ENCODE measurements at places on chromosomes 13 and 19. TPM values are rescaled to one million over a fixed set of nuclear protein-coding genes. Genes with fewer than 3 reads are reported as not detected.

GRCh38 chr13:101751488-101751887, 299.0 kb downstream of the ITGBL1 start:
- no peak for DNase-seq

GRCh38 chr13:48138270-48138669, 43.4 kb upstream of the MED4 start:
- DNase-seq = no peak

SERP2 gene
- total RNA-seq = not detected

GRCh38 chr19:33275559-33275932, 26.8 kb downstream of the CEBPA start:
- DNase-seq = no peak

PCDH9 gene
- 0.02 TPM for total RNA-seq

- DNase-seq = no peak
These were observed 64.2 kb downstream of the CCDC70 start for GRCh38 chr13:51925865-51926527.

SBNO2 gene
- total RNA-seq = 66.4 TPM

DNA sequence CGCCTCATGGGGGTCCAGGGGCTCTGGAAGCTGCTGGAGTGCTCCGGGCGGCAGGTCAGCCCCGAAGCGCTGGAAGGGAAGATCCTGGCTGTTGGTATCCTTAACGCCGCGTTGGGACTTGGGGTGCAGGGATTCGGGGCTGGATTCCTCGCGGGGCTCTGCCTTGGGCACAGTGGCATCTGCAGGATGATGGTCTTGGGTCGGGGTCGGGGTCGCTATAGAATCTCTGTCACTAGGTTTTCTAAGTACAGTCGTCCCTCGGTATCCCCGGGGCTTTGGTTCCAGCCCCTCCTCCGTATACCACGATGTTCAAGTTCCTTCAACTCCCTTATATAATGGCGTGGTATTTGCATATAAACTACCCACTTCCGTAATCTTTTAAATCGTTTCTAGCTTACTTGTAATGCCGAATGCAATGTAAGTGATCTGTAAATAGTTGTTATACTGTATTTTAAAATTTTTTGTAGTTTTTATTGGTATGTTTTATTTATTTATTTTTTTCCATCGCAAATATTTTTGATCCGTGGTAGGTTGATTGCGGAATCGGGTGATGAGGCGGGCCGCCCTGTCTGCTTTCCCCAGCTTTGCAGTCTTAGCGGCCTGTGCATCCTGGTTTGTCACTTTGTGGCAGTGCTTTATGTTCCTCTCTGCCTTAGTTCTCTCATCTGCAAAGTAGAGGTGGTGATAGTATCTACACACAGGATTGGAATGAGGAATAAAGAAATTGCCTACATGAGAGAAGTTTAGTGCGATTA, 606 bp downstream of the ERCC5 start:
- peak; percentile 8 for DNase-seq

DNA sequence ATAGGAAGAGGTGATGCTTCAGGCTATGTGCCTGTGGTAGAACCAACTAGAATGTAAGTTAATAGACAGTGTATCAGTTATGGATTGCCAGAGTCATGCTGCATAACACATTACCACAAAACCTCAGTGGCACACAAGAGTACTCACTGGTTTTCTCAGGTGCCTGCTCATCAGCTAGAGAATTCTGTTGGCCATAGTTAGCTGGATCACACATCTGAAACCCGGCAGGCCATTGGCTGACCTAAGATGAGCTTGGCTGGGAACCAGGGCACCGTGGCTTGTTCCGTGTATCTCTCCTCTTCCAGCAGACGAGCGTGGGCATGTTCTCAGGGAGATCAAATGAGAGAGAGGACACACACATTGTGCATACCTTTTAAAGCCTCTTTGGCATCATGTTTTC, 76.7 kb downstream of the TEX26 start:
- no peak for DNase-seq

CAMSAP3 gene
- 24.0 TPM for total RNA-seq

- DNase-seq = no peak
These were observed 359.8 kb upstream of the HTR2A start for GRCh38 chr13:47256618-47257017.

DNA sequence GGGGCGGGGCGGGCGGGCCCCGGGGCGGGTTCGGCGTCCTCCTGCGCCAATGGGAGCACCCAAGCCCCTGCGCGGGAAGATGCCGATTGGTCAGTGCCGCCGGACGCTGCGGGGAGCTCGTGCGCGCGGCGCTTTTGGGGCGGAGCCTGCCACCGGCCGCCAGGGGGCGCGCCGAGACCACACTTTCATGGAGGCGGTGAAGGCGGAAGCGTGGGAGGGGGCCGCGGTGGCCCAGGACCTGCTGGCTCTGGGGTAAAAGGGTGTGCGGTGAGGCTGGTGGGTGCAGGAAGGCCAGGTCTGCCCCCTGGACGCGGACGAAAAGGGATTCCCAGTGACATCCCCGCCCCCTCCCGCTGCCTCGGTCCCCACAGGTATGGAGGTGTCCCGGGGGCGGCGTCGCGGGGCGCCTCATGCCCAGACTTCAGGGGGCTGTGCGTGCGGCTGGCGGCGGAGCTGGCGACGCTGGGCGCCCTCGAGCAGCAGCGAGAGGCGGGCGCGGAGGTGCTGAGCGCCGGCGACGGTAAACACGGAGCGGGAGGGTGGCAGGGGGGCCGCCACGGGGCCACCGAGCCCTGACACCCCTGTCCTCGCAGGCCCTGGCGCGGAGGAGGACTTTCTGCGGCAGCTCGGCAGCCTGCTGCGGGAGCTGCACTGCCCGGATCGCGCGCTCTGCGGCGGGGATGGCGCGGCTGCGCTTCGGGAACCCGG, at the start of gene FAM98C:
TSS of gene FAM98C (plus strand) at position 127 of the 708 bp plus-strand sequence. CDS start at position 188, 61 bp downstream.
- peak; percentile 92 for DNase-seq

PBX4 gene
- 11.6 TPM for total RNA-seq

NCR1 gene
- total RNA-seq = not detected

SRRM5 gene
- not detected for total RNA-seq

SYNGR4 gene
- total RNA-seq = 0.49 TPM

CLC gene
- not detected for total RNA-seq

IGFL1 gene
- total RNA-seq = not detected

DNA sequence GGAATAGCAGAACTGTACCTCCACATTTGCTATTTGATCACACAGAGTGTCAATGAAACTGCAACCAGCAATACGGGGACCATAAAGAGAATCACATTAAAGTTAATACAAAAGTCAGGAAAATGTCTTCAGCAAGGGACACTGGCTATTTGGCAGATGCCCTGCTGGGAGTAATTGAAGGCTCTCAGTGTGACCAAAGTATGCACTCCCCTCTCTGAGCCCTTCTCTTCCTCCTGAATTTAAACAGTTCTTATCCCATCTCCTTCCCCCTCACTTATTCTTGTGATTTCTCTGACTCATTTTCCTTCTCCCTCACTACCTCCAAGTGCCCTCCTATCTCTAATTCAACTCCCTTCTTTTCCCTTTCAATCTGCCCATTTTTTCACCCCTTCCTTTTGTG, 117.7 kb downstream of the ENOX1 start:
- no peak for DNase-seq

HSPB6 gene
- 0.93 TPM for total RNA-seq
